IMR-90 (cell line): ENCODE measurements at places on chromosomes 7 and 10. TPM values are rescaled to one million over a fixed set of nuclear protein-coding genes. Genes with fewer than 3 reads are reported as not detected.
A peak's percentile ranks its signal among the peaks of the same experiment; 100 is the strongest.

The DLD gene
- total RNA-seq, result 120 and 361 TPM in 2 replicates

The KLF14 gene
- not detected in 2 replicates for total RNA-seq

The CRHR2 gene
- total RNA-seq, result not detected in 2 replicates

The TUBB8 gene
- total RNA-seq, result not detected in 2 replicates

The FBXL13 gene
- total RNA-seq, result 0.36 and 0.83 TPM in 2 replicates

The IL2RA gene
- total RNA-seq, result not detected in 2 replicates

The UCMA gene
- not detected in 2 replicates for total RNA-seq

The CTAGE4 gene
- not detected in 2 replicates for total RNA-seq

The PGAM2 gene
- total RNA-seq, result not detected in 2 replicates

The CD36 gene
- total RNA-seq, result 0.54 and 0.56 TPM in 2 replicates

The MEOX2 gene
- under 0.01 TPM in 1 of 2 replicates, not detected in the other for total RNA-seq

The CALHM1 gene
- total RNA-seq, result not detected in 2 replicates

- DNase-seq, result no peak
Observed at GRCh38 chr7:11327633-11328032, 354.0 kb downstream of the PHF14 start.

- DNase-seq, result no peak
Observed at GRCh38 chr7:101563943-101564777, 64.9 kb downstream of the MYL10 start.

DNA sequence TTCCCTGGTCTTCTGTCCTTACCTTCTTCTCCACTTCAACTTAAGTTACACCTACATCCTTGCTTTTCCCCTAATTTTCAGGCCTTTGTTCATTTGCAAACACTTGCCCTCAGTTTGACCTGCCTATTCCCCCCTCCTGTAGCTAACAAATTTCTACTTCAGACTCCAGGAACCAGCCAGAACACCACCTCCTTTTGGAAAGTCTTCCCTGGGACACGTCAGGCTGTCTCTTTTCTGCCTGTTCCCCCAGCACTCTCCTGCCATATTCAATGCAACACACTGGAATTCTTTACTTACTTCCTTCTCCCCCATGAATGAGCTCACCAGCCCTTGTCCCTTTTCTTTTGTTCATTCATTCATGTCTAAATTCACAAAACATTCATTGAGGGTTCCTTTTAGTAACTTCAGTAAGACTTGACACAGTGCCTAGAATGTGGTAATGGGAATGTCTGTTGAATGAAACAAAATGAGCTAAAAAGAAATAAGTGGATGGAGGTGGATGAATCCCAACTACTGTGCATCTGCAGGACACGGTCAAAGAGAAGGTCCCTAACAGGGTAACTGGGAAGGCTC is 478.0 kb downstream of the KCNMA1 start:
- DNase-seq, result peak; percentile 42

DNA sequence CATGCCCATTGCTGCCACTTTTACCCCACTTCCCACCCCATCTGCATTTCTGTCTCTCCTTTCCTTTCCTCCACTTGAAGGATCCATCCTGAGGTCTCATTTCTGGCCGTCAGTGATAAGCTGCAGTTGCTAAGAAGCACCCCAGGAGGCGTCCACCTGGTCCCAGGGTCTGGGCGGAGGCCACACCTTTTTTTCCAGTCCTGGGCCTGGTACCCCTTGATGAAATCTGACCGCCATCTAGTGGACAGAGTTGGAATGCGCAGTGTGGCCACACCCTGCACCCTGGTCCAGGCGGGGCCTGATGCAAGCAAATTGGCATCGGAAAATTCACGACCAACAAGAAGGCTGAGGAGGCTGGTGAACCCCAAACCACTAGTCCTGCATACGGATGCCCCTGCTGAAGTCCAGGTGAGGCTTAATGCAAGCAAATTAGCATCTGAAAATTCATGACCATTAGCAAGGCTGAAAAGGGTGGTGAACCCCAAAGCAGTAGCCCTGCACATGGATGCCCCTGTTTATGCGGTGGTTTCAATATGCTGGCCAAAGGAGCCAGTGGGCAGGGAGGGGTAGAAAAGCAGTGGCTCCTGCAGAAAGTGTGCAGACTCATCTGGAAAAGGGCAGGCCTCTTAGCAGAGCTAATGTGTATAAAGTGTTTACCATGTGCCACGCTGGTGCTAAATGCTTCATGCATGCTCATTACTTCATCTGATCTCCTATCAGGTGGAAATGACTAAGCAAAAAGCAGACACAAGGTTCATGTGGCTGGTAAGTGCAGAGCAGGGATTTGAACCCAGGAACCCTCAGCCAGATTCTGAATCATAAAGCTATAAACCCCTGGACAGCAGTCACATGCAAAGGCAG is 43.2 kb downstream of the GPAM start:
- DNase-seq, result peak; percentile 59

DNA sequence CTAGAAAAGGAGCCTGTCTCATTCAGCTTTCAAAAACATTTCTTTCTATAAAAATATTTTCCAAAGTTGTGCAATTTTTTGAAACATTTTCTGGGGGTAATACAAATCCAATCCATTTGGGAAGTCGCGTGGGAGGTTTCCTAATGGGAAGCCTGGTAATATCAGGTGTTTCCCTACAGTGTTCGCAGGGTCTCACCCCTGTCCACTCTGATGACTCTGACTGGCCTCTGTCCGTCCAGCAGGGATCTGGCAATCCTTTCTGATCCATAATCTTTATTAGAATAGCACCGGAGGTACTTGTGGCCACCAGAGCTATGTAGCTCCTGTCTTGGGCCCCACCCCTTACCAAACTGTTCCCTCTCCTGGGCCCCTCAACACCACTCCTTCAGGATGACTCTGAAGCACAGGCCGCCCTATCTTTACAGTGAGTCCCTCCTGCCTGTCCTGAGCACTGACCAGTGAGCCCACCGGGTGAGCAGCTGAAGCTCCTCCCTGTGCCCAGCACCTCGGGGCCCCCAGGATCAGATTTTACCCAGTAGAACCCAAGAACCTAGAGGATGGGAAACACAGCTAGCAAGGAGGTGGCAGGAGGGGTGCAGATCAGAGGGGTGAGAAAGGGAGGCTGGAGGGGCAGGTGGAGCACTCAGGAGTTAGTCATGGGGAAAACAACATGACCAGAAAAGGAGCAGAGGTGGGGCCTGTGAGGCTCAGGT is 84.8 kb downstream of the PTPRE start:
- DNase-seq, result no peak

DNA sequence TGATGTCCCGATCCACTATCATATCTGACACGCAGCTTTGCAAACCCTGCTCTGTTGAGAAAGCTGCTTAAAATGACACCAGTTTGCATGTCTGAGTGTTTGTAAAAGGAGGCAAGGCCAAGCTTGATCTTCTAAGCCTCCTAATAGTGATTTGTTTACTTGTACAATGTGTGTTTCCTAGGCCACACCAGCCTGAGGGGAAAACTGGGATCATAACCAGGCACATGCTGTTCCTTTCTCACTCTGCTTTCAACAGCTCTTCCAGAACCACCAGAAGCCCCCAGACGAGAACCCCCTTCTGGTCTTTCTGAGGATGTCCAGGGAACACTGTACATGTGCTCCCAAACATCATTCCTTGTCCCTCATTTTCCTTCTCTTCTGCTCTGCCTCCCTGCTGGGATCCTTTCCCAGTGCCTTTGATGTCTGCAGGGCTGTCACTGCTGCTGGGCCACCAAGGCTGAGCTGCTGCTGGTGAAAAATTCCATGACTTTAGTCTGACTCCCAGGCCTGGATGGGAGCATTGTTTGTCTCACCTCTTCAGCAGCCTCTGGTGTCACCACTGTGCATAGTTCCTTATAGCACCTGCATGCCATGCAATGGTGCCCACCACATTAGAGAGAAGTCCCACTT is 4.0 kb upstream of the LGI1 start:
- DNase-seq, result no peak

- no peak for DNase-seq
Observed at GRCh38 chr7:85415743-85416142, 228.9 kb upstream of the SEMA3D start.

GRCh38 chr10:126701526-126701925 is 31.0 kb upstream of the C10orf90 start:
- DNase-seq, result no peak

GRCh38 chr7:31125171-31125570 is 73.1 kb downstream of the ADCYAP1R1 start:
- no peak for DNase-seq

DNA sequence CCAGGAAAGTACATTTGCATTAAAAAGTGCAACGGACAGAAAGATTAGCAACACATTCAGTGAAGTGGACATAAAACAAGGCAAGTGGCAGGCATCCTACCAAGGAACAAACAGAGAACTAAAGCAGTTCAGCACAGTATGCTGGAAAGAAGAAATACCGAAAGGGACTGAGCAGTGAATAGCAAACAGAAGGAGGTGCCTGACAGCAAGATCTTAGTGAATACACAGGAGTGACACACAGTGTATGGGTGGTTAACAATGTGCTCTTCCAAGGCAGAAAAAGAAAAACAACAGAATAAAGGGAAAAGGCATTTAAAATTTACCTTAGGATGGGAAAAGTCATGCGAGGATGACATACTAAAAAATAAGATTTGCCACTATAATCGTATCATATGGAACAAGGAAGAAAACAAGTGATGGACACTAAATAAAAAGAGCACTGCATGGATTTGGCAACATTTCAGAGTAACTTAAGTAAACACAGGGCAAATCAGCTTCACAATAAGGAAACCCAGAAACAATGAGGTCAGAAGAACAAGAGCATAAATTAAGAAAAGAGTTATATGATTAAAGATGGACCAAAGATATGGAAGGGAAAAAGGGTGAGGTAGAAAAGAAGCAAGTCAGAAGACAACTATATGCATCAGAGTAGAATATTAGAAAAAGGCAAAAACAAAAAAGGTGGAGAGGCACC is 29.5 kb downstream of the MEST start:
- DNase-seq, result no peak

GRCh38 chr7:104098890-104099289 is 108.9 kb downstream of the ORC5 start:
- no peak for DNase-seq

DNA sequence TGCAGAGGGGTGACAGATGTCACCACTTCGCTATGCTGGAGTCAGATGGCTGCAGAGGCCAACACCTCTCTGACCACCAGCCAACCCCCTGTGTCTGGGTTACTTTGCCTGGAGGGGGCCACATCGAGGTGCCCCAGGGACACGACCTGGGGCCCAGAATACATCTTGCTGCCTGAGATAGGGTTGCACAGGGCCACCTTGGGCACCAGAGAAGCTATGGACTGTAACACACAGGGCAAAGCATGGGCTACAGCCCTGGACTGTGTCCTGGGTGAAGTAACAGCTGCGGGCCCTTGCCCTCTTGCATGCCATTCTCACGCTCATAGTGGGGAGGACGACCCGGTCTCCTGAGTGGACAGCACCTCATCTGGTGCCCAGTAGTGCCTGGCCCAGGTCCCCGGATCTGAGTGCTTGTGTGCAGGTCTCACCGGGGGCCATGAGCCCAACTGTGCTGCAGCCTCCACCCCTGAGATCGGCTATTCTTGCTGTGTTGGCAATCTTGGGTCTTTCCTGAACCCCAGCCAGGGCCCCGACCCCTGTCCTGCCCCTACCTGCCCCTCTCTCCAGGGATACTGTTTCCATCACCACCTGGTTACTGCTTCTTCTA is 115.2 kb upstream of the GDF10 start:
- no peak for DNase-seq

GRCh38 chr10:29643771-29644501 is 9.2 kb upstream of the SVIL start:
- DNase-seq, result peak; percentile 52

- DNase-seq, result no peak
Observed at GRCh38 chr10:116265686-116266085, 7.3 kb downstream of the GFRA1 start.

- peak; percentile 42 for DNase-seq
Observed at GRCh38 chr10:97574374-97575126, 2.0 kb downstream of the ANKRD2 start.

DNA sequence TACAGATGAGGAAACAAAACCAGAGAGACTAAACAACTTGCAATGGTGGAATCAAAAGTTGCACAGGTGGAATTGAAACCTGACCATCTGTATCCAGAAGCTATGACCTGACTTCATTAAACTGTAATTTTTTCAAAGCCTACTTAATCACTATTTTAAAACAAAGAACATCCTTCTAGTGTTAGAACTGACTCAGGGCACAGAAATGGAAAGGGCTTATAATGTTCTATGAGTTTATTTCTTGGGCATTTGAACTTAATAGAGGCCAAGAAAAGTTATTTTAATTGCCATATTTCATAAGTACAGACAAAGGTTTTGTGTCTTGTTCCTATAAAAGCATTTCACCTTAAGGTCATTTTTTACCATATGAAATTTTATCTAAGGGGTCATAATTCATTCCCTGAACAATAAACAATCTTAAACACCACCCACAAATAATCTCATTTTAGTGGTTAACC is 8.8 kb downstream of the ITGB1 start:
- DNase-seq, result no peak

- no peak for DNase-seq
Observed at GRCh38 chr10:130757821-130758489, 553.6 kb downstream of the TCERG1L start.

GRCh38 chr7:100080907-100081534 is 502 bp downstream of the ZNF3 start:
- peak; percentile 56 for DNase-seq

GRCh38 chr10:29323367-29323766 is 34.5 kb downstream of the LYZL1 start:
- DNase-seq, result no peak

- peak; percentile 64 for DNase-seq
Observed at GRCh38 chr10:72027498-72027897, 60.9 kb downstream of the SPOCK2 start.

GRCh38 chr7:135147899-135148721 is at the start of gene TMEM140:
TSS of gene TMEM140 (plus strand) at chr7:135148072. CDS start at chr7:135164442, 16,370 bp downstream.
- DNase-seq, result peak; percentile 64

DNA sequence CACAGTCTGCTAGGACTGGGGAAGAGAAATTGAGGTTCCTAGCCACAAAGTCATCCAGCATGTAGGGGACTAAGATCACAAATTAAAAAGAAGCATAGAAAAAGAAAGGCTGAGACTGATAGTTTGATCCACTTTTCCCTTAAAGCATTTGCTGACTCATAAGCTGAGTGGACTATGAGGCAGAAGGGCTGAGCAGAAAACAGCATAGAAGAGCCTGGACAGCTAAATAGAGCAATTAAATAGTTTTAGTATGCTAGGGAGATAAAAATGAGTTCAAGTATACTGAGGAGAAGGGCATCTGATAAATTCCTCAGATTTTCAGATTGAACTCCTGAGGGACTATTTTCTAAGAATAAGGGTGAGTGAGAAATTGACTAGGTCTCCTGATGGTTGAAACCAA is 155.9 kb upstream of the EGR2 start:
- peak; percentile 25 for DNase-seq

- DNase-seq, result peak; percentile 41
Observed at GRCh38 chr7:74401137-74401859, 52.4 kb upstream of the GTF2IRD1 start.
